ENCODE measurements at places on chromosomes 3 and 15.

DNA sequence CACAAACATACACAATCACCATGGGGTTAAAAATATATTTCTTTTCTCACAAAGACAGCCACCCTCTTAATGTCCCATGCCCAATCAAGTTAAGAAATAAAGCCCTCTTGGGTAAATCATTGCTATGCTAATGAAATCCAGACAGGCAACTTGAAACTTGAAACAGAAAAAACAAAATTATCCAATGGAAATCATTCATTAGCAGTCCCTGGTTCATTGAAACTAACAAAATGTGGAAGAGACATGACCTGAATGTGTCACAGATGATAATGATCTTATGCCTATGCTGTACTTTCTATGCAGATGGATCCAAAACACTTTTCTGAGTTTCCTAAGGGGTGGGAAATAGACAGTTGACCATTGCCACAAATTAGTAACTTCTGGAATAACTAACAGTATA is 983.7 kb downstream of the MCTP2 start:
- no peak for DNase-seq

DNA sequence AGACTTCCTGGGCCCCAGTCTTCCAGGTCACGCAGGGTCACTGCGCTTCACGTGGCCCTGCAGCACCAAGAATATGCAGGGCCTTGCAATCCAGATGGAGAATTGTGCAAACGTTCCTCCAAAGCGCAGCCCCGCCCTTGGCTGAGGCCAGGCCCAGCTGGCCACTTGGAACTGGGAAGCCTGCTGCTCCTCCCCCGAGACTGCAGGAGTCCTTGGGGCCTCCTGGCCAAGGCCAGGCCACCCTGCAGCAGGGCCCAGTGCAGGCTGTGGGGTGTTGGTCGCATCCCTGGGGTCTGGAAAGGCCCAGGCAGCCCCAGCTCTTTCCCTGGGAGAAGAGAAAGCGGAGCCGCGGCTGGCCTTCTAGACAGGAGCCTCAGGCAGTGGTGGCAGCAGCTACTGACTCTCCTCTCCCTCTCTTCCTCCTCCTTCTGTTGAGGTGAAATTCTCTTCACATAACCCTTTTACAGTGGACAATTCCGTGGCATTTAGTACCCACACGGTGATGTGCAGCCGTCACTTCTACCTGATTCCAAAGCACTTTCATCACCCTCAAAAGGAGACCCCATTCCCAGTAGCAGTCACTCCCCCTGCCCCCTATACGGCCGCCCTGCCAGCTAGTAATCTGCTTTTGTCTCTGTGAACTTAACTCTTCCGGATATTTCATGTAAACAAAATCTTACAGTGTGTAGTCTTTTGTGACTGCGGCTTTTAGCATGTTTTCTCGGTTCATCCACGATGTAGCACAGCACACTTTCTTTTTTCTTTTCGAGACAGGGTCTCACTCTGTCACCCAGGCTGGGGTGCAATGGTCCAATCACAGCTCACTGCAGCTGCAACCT is 103.9 kb downstream of the TMEM266 start:
- no peak for DNase-seq

DNA sequence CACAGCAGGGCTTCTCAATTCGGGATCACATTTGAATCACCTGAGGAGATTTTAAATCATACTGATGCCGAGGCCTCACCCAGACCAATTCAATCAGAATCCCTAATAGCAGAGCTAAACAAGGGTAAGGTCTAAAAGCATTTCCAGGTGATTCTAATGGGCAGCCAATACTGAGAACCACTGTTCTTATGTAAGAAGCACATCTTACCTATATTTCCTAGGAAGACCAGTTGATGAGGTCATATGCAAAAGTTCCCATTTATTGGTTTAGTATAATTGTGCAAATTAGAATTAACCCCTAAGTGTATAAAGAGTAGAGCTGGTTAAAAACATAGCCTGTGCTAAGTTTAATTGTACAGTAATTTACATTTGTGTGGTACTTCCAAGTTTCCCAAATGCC is 2.1 kb downstream of the TIGIT start:
- no peak for DNase-seq

- DNase-seq, result no peak
These were observed 220.3 kb downstream of the ATP8B4 start for GRCh38 chr15:49898575-49899283.

DNA sequence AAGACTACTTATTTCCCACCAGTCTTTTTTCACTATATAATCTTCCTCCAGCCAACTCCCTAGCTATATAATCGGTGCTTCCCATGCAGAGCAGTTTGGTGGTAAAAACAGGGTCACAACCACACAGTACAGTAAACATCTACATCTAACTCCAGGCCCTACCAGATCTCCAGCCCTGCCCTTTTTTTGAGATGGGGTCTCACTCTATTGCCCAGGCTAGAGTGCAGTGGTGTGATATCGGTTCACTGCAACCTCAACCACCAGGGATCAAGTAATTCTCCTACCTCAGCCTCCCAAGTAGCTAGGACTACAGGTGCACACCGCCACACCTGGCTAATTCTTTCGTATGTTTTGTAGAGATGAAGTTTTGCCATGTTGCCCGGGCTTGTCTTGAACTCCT is 49.1 kb upstream of the TLE3 start:
- DNase-seq, result no peak

DNA sequence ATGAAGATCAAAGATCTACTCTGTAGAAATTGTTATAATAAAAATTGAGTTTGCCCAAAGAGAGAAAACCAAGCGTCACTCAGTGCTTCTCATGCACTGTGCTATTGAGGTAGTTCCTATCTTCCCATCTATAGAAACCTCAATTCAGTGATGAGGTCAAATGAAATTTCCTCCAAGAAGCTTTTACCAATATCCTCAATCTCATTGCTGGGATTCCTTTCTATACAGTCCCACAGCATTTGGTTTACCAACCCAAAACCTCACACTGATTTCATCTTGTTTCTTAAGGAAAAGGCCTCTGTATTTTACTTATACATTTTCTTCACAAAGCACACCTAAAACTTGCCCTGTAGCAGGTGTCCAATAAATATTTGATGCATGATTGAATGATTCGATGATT is 147.2 kb downstream of the ALCAM start:
- no peak for DNase-seq

- no peak for DNase-seq
These were observed 34.0 kb downstream of the RHCG start for GRCh38 chr15:89462198-89462912.

- no peak for DNase-seq
These were observed 46.2 kb upstream of the VILL start for GRCh38 chr3:37944391-37944842.

- DNase-seq, result no peak
These were observed 723.9 kb upstream of the ZNF385D start for GRCh38 chr3:22474706-22475445.

GRCh38 chr15:36067483-36068274 is 511.7 kb upstream of the CDIN1 start:
- no peak for DNase-seq
